Mesothelial cell of epicardium (in vitro differentiated cells): ENCODE measurements at places on chromosomes 6 and 20. TPM values are rescaled to one million over a fixed set of nuclear protein-coding genes. Genes with fewer than 3 reads are reported as not detected.

DNA sequence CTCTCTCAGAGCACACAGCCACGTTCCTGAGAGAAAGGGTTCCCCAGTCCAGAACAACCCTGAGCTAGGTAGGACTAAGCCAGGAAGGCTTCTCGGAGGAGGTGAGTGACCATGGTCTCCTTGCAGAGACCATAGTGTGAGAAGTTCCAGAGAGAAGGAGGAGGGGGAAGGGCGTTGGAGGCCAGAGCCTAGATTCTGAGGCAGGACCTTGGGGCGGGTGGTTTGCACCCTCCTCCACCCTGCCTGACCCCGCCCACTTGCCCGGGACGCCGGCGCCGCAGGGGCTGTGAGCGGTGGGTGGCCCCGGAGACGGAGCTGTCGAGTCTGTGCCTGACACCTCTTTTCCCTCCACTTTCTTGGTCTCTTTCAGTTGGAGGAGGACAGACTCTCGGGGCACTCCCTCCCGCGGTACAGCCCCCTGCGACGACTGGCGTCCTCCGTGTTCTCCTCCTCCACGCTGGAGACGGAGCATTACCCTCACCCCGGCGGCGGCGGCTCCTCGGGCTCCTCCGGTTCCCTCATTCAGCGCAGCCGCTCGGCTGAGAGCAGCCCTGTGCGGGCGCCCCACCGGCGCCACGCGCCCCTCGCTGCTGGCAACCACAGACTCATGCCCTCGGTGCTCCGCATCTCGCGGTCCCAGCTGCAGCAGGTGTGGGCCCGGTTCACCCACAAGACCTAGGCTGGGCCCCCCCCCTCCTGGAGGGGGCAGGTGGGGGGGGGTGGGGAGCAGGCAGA, 26.2 kb downstream of the TTBK1 start:
- H3K36me3 ChIP-seq = no peaks in the 10 kb centered on the region
- H3K4me3 ChIP-seq = peak overlapping the region; percentile 26
- DNase-seq = no peak

The THBD gene
- total RNA-seq = 0.68 to 0.85 TPM (median 0.82 TPM) in 3 replicates

- H3K4me1 ChIP-seq = no peaks in the 10 kb centered on the region
- no peaks in the 10 kb centered on the region for H3K27me3 ChIP-seq
- H3K27ac ChIP-seq = peak overlapping the region; percentile 34
- H3K36me3 ChIP-seq = peaks cover 42% of the 10 kb centered on the region
- no peak overlapping the region for H3K4me3 ChIP-seq
- DNase-seq = no peak
Observed at GRCh38 chr6:118912646-118913045, 18.7 kb downstream of the ASF1A start.

GRCh38 chr20:50398821-50399554, 111.2 kb upstream of the PTPN1 start:
- H3K4me1 ChIP-seq = peaks cover 10% of the 10 kb centered on the region
- DNase-seq = no peak
- no peak overlapping the region for H3K27ac ChIP-seq
- H3K27me3 ChIP-seq = no peaks in the 10 kb centered on the region

- H3K27ac ChIP-seq = no peak overlapping the region
- DNase-seq = no peak
- H3K4me3 ChIP-seq = no peak overlapping the region
- no peaks in the 10 kb centered on the region for H3K27me3 ChIP-seq
Observed at GRCh38 chr6:165552248-165552736, 110.7 kb downstream of the PDE10A start.

DNA sequence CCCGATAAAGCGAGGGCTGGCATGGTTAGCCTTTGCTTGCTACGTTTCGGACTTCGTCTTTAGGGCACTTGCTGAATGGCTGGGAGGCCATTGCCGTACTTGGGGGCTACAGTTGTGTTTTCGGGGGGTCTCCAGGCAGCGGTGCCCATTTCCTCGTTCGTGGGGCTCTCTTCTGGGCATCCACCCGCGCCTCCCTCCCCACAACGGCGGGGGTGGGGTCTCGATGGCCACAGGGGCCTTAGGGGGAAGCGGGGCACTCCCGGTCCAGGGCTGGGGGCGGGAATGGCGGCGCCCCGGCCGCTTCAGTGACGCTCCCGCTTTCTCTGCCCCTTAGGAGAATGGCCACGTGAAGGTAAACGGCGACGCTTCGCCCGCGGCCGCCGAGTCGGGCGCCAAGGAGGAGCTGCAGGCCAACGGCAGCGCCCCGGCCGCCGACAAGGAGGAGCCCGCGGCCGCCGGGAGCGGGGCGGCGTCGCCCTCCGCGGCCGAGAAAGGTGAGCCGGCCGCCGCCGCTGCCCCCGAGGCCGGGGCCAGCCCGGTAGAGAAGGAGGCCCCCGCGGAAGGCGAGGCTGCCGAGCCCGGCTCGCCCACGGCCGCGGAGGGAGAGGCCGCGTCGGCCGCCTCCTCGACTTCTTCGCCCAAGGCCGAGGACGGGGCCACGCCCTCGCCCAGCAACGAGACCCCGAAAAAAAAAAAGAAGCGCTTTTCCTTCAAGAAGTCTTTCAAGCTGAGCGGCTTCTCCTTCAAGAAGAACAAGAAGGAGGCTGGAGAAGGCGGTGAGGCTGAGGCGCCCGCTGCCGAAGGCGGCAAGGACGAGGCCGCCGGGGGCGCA, 2.4 kb downstream of the MARCKS start:
- peak; percentile 56 for DNase-seq
- H3K4me3 ChIP-seq = peak overlapping the region; percentile 56
- H3K4me1 ChIP-seq = peaks cover 23% of the 10 kb centered on the region
- H3K36me3 ChIP-seq = peaks cover 15% of the 10 kb centered on the region

The STX11 gene
- total RNA-seq = 4.5 to 4.9 TPM (median 4.6 TPM) in 3 replicates

- no peaks in the 10 kb centered on the region for H3K27me3 ChIP-seq
- H3K4me3 ChIP-seq = no peak overlapping the region
- peak overlapping the region; percentile 78 for H3K27ac ChIP-seq
- H3K4me1 ChIP-seq = peaks cover 17% of the 10 kb centered on the region
- no peaks in the 10 kb centered on the region for H3K36me3 ChIP-seq
- no peak for DNase-seq
Observed at GRCh38 chr6:34350934-34351217, 41.6 kb downstream of the NUDT3 start.

DNA sequence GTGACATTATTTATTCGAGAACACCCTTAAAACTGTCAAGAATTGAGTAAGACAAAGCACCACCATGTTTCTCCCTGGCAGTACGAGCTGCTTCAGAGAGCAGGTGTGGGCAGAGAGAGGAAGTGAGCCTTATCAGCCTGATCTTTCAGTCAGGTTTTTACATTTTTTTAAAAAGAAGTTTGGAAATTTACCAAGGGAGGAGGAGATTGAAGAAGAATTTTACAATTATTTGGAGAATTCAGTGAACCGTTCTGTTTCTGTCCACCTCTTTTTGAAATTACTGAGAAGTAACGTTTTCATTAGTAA, 75.5 kb downstream of the ZDHHC14 start:
- peaks cover 5% of the 10 kb centered on the region for H3K36me3 ChIP-seq
- peaks cover 34% of the 10 kb centered on the region for H3K4me1 ChIP-seq
- no peaks in the 10 kb centered on the region for H3K27me3 ChIP-seq
- DNase-seq = no peak
- H3K4me3 ChIP-seq = no peak overlapping the region

DNA sequence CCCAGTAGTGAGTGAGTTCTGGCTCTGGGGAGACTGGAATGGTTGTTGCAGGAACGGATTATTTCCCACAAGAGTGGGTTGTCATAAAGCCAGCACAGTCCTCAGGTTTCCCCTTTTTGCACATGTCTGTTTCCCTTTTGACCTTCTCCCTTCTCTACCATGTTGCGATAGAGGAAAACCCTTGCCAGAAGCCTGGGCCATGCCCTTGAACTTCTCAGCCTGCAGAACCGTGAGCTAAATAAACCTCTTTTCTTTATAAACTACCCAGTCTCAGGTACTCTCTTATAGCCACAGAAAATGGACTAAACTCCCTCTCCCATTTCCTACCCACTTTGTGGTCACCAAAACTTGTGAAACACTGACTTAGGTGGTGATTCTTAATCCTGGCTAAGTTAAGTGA, 7.2 kb upstream of the PPP1R16B start:
- H3K4me3 ChIP-seq = no peak overlapping the region
- H3K27ac ChIP-seq = no peak overlapping the region
- H3K4me1 ChIP-seq = no peaks in the 10 kb centered on the region
- H3K36me3 ChIP-seq = no peaks in the 10 kb centered on the region

The CCM2L gene
- 0.16 to 0.38 TPM in 2 of 3 replicates, not detected in the other for total RNA-seq

GRCh38 chr6:15294504-15294903, 48.6 kb downstream of the JARID2 start:
- H3K4me3 ChIP-seq = no peak overlapping the region
- H3K27ac ChIP-seq = no peak overlapping the region
- peaks cover 6% of the 10 kb centered on the region for H3K36me3 ChIP-seq
- no peak for DNase-seq

GRCh38 chr6:25601800-25602673, 50.0 kb upstream of the SCGN start:
- H3K27me3 ChIP-seq = no peaks in the 10 kb centered on the region
- H3K4me3 ChIP-seq = no peak overlapping the region
- H3K36me3 ChIP-seq = peaks cover 3% of the 10 kb centered on the region
- DNase-seq = no peak
- H3K4me1 ChIP-seq = peaks cover 40% of the 10 kb centered on the region

DNA sequence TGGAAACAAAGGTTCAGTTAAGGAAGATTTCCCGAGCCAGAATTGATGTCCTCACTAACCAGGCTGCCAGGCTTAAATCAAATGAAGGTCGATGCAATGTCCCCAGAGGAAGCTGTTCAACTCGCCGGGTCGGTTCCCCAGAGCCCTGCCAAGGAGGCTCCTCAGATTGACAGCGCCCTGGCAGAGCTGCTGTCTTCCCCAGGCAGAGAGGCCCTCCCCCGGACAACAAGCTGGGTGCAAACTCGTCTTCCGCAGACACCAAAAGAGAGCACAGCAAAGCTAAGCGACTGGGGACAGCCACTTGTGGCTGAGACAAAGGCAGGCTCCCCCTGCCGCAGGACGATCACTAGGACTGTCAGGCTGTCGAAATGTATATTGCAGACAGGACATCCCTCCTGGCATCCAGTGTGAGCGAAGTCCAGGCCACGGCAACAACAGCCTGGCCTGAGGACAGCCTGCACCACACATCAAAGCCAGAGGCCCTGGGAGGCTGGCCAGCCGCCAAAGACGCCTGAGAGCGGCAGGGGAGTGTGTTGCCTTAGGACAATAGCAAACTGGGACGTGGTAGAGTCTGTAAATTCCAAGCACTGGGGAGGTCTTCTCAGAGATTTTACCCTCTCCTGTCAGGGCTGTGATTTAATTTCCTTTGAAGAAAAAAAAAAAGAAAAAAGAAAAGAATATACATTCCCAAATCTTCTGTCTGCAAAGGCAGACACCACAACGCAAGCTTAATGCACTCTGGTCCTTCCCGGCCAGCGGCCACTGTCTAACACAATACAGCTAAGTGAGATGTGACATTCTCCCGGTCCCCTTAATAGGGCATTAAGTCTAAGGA, 99.1 kb downstream of the HIVEP2 start:
- peaks cover 86% of the 10 kb centered on the region for H3K4me1 ChIP-seq
- DNase-seq = peak; percentile 81
- peak overlapping the region; percentile 63 for H3K4me3 ChIP-seq
- H3K27ac ChIP-seq = peak overlapping the region; percentile 97
- no peaks in the 10 kb centered on the region for H3K36me3 ChIP-seq
- no peaks in the 10 kb centered on the region for H3K27me3 ChIP-seq

- H3K27ac ChIP-seq = no peak overlapping the region
- no peaks in the 10 kb centered on the region for H3K27me3 ChIP-seq
- H3K36me3 ChIP-seq = no peaks in the 10 kb centered on the region
- DNase-seq = no peak
- no peaks in the 10 kb centered on the region for H3K4me1 ChIP-seq
Observed at GRCh38 chr20:38628580-38629470, 27.2 kb downstream of the ARHGAP40 start.

DNA sequence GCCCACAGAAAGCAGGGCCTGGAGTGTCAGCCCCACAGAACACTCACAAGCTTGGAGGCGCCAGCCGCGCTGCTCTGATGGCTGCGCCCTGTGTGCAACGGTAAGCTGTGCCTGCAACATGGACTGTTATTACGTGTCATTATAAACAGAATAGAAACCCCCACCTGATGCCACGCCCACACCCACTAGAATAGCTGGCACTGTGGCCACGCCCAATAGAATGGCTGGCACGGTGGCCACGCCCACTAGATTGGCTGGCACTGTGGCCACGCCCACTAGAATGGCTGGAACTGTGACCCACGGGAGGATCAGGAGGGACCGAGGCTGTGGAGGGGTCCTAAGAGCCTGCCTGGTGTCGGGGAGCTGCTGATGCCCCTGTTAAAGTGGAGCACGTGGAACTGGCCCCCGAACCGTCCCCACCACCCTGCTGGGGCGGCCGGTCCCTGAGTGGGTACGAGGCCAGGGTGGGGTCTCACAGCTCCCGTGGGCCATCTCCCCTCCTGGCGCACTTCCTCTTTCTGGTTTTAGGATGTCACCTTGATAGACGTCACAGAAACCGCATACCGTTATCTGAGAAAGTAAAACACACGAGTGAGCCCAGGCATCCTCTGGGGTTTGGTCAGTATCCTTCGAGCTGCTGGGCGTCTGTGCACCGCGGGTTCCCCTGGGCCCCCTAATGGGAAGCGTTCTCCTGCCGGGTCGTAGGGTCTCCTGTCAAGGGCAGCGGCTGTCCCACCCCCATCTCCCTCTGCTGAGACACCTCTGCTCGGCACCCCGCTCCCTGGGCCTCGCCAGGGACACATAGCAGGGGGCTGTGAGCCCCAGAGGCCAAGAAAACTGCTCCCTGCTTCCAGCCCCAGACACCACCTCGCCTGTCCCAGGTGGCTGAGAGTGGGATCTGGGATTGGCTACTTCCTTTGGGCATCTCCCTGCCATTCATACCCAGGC, 25.4 kb downstream of the SLC17A9 start:
- peaks cover 3% of the 10 kb centered on the region for H3K4me1 ChIP-seq
- H3K27me3 ChIP-seq = peaks cover 89% of the 10 kb centered on the region
- DNase-seq = no peak
- H3K27ac ChIP-seq = no peak overlapping the region
- H3K36me3 ChIP-seq = no peaks in the 10 kb centered on the region
- no peak overlapping the region for H3K4me3 ChIP-seq

DNA sequence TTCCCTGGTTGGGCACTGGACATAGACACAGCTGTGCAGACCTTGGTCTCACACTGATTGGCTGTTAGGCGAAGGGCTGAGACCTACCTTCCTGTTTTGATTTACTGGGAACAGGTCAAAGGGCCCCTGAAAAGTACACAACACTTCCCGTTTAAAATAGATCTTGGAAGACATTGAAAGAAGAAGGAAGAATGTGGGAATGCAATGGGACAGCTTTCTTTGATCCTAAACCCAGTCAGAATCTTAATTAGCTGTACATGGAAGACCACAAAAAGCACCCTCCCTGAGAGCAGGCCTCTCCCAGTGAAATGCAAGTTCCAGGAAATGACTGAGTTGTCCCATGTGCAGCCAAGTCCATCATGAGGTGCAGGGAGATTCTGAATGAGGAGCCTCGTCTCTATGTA, 83.6 kb upstream of the EXOC2 start:
- peaks cover 31% of the 10 kb centered on the region for H3K27me3 ChIP-seq
- no peak overlapping the region for H3K27ac ChIP-seq
- H3K4me3 ChIP-seq = no peak overlapping the region
- no peak for DNase-seq

GRCh38 chr6:150458579-150458978, 89.8 kb downstream of the IYD start:
- no peak for DNase-seq
- no peaks in the 10 kb centered on the region for H3K36me3 ChIP-seq
- no peak overlapping the region for H3K4me3 ChIP-seq
- no peak overlapping the region for H3K27ac ChIP-seq

The MYH7B gene
- 0.73 to 1.8 TPM (median 1.3 TPM) in 3 replicates for total RNA-seq

- H3K27ac ChIP-seq = peak overlapping the region; percentile 26
- DNase-seq = no peak
- H3K4me3 ChIP-seq = no peak overlapping the region
- H3K4me1 ChIP-seq = peaks cover 56% of the 10 kb centered on the region
- H3K27me3 ChIP-seq = no peaks in the 10 kb centered on the region
- peaks cover 5% of the 10 kb centered on the region for H3K36me3 ChIP-seq
Observed at GRCh38 chr20:37316775-37317170, 27.3 kb downstream of the MANBAL start.

The PAX1 gene
- total RNA-seq = not detected in 3 replicates
